ENCODE measurements at places on chromosomes 4 and X.

GRCh38 chr4:10061650-10062415 lies 40.5 kb upstream of the SLC2A9 start:
- no peak for DNase-seq

- DNase-seq: no peak
These were observed 432.3 kb upstream of the ATOH1 start for GRCh38 chr4:93396272-93396671.

GRCh38 chrX:129659861-129660260 lies 5.1 kb upstream of the APLN start:
- no peak for DNase-seq

- DNase-seq: no peak
These were observed 17.7 kb upstream of the PLXNB3 start for GRCh38 chrX:153746359-153746758.

DNA sequence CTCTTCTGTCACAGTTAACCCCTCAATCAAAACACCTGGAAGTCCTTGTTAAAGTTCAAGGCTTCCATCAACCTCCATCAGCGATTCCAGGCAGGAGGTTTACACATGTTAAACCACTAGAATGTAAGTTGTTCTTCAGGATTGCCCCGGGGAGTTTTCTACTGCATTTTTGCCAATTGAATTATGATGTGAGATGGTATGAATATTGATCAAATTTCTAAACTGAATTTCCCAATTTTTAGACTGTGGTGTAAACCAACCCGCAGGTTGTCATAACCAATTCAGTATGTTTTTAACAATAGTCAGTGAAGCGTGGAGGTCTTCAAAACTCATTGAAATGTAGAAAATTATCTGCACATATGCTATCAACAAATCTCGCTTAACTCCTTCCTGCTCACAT lies 21.2 kb upstream of the TENM3 start:
- DNase-seq: no peak

DNA sequence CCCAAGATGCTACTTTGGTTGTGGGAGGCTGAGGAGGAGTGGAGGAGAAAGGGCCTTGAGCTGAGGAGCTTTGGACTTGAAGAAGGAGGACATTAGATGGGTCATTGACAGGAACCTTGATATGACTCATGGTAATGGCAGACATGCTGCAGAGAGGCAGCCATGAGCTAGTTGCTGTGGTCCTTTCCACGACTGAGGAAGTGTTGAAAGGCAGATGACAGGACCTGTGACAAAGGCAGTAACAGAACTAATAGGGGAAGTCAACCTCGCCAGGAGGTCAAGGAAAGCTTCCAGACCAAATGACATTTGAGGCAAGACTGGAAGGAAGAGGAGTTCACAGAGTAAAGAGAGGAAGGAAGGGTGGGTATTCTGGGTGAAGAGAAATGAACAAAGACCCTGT lies 7.6 kb upstream of the XPNPEP2 start:
- no peak for DNase-seq

GRCh38 chr4:139822391-139822790 lies 156.8 kb downstream of the MGST2 start:
- DNase-seq: no peak
